ENCODE measurements at places on chromosomes 7 and 10.

- DNase-seq = no peak
Measured at GRCh38 chr10:111830359-111830758, 353.2 kb downstream of the GPAM start.

GRCh38 chr7:176786-177459 lies 15.4 kb upstream of the FAM20C start:
- DNase-seq = no peak

DNA sequence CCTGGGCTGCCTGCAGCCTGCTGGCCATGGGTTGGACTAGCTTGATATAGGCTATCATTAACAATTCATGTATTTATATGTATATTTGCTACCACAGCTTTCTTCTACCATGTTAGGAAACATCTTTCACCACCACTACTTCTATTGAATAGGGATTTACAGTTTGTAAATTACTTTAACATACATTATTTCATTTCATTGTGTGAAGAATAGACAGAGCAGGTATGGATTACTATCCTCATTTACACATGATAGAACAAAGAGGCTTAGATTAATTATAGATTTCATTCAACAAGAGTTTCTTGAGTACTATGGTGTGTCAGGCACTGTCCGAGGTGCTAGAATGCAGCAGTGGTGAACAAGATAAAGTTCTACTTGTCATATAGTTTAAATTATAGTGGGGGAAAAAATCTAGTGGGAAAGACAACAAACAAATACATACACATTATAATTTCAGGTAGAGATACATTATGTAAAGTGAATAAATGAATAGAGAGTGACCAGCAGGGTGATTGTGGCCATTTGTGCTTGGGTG lies 20.6 kb downstream of the VTI1A start:
- no peak for DNase-seq

GRCh38 chr7:105017657-105018365 lies 3.8 kb downstream of the KMT2E start:
- DNase-seq = no peak

GRCh38 chr7:93968911-93969620 lies 35.1 kb downstream of the BET1 start:
- no peak for DNase-seq

- no peak for DNase-seq
Measured at GRCh38 chr10:106255111-106255678, 909.3 kb downstream of the SORCS1 start.

DNA sequence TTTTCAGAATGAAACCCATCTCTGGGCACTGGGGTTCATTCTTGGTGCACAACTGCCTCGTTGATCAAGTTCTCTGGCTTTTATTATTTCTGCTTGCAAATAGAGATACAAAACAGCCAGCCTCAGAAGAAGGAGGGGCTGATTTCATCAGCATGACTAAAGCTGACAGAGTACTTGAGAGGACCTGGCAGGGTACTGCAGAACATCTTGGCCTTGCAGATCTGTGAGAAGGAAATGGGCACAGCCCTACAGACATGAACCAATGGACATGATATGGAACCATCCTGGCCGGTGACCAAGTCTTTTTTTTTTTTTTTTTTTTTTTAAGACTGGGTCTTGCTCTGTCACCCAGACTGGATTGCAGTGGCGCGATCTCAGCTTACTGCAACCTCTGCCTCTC lies 240.6 kb downstream of the VTI1A start:
- no peak for DNase-seq

GRCh38 chr7:147412782-147413556 lies 1177.6 kb upstream of the C7orf33 start:
- DNase-seq = no peak

GRCh38 chr7:25669961-25670841 lies 441.9 kb upstream of the NPVF start:
- DNase-seq = no peak

Data from KG1 (cell line).